ENCODE measurements at places on chromosomes 5 and 9.

GRCh38 chr5:73267766-73268435 lies 94.9 kb downstream of the TMEM174 start:
- no peak overlapping the region for H3K27ac ChIP-seq
- H3K27me3 ChIP-seq = no peaks in the 10 kb centered on the region
- H3K4me3 ChIP-seq = no peak overlapping the region
- H3K36me3 ChIP-seq = no peaks in the 10 kb centered on the region
- H3K4me1 ChIP-seq = no peaks in the 10 kb centered on the region

DNA sequence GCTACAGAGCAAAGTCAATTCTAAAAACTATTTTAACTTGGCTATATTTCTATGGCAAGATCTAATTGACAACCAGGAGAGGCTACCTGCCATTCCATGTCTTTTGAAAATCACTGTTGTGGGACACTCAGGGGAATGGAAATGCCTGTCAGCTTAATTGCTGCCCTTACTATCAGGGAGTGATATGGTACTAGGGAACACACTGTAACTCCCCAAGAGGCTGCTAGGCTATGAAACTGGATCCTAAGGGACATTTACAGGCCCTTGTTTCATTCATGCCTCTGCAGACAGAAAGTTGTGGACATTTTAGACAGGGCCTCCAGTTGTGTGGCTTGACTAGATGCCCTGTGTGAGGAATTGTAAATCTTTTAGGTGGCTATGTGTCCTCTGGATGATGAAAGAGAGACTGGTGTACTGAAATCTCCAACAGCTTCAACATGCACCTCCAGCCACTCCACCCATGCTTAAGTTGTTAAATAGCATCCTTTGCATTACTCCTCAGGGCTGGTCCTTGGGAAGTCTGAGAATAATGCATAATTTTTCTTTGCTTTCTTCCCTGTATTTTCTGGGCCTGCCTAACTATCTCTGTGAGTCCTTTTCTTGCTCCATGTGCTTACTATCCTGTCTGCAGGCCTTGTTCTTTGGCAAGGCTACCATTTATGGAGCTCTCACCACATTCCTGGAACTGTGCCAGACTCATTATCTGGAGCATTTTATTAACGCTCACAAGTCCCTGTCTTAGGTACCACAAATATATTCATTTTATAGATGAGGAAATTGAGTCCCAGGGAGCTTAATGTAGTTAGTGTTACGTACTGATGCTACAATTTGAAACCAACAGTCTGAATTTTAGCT lies 3.2 kb downstream of the MROH2B start:
- H3K4me1 ChIP-seq = no peaks in the 10 kb centered on the region
- H3K27ac ChIP-seq = no peak overlapping the region
- H3K36me3 ChIP-seq = no peaks in the 10 kb centered on the region
- peak; percentile 11 for DNase-seq

GRCh38 chr5:73120222-73121118 lies at the start of gene TMEM171:
Gene TMEM171 (plus strand): TSS chr5:73120575. CDS start chr5:73123374, 2,799 bp downstream.
- H3K27ac ChIP-seq = peak within 1 kb of the TSS; percentile 83
- peaks cover 20% of the 10 kb centered on the region for H3K4me1 ChIP-seq
- H3K4me3 ChIP-seq = peak within 1 kb of the TSS; percentile 57
- peaks cover 11% of the 10 kb centered on the region for H3K27me3 ChIP-seq

- H3K27me3 ChIP-seq = no peaks in the 10 kb centered on the region
- H3K4me1 ChIP-seq = no peaks in the 10 kb centered on the region
These were observed 710.5 kb upstream of the CDH9 start for GRCh38 chr5:27748847-27749246.

- no peak overlapping the region for H3K4me3 ChIP-seq
- no peaks in the 10 kb centered on the region for H3K27me3 ChIP-seq
- no peak for DNase-seq
- no peaks in the 10 kb centered on the region for H3K4me1 ChIP-seq
- H3K27ac ChIP-seq = no peak overlapping the region
These were observed 158.7 kb downstream of the IRX2 start for GRCh38 chr5:2592766-2593165.

DNA sequence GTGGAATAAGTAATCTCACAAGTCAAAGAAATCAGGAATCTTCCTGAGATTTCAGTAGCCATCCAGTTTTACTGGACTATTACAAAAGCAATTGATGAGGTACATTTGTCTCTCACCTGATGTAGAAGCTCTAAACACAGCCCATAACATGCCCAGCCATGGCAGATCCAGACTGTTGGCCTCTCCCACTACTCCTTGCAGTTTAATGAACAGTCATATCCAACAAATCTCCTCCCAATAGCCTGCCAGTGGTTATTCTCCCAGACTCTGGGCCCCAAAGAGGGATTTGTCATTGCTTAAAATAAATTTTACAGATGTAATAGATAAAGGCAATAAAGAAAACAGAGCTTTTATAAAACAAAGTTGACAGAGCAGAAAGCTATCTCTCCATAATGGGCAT lies 80.8 kb downstream of the ZNF608 start:
- no peak overlapping the region for H3K27ac ChIP-seq
- H3K27me3 ChIP-seq = no peaks in the 10 kb centered on the region

GRCh38 chr5:96942078-96942477 lies 6.2 kb downstream of the LNPEP start:
- H3K36me3 ChIP-seq = no peaks in the 10 kb centered on the region
- H3K4me3 ChIP-seq = no peak overlapping the region
- no peak for DNase-seq
- H3K4me1 ChIP-seq = peaks cover 52% of the 10 kb centered on the region

GRCh38 chr5:124735169-124735858 lies 11.1 kb downstream of the ZNF608 start:
- DNase-seq = peak; percentile 79
- peak overlapping the region; percentile 40 for H3K4me3 ChIP-seq
- H3K27ac ChIP-seq = peak overlapping the region; percentile 72
- H3K4me1 ChIP-seq = peaks cover 97% of the 10 kb centered on the region

GRCh38 chr5:159906943-159907342 lies 9.3 kb upstream of the ADRA1B start:
- no peaks in the 10 kb centered on the region for H3K27me3 ChIP-seq
- DNase-seq = no peak
- H3K4me3 ChIP-seq = no peak overlapping the region
- H3K36me3 ChIP-seq = no peaks in the 10 kb centered on the region
- H3K4me1 ChIP-seq = peaks cover 4% of the 10 kb centered on the region

DNA sequence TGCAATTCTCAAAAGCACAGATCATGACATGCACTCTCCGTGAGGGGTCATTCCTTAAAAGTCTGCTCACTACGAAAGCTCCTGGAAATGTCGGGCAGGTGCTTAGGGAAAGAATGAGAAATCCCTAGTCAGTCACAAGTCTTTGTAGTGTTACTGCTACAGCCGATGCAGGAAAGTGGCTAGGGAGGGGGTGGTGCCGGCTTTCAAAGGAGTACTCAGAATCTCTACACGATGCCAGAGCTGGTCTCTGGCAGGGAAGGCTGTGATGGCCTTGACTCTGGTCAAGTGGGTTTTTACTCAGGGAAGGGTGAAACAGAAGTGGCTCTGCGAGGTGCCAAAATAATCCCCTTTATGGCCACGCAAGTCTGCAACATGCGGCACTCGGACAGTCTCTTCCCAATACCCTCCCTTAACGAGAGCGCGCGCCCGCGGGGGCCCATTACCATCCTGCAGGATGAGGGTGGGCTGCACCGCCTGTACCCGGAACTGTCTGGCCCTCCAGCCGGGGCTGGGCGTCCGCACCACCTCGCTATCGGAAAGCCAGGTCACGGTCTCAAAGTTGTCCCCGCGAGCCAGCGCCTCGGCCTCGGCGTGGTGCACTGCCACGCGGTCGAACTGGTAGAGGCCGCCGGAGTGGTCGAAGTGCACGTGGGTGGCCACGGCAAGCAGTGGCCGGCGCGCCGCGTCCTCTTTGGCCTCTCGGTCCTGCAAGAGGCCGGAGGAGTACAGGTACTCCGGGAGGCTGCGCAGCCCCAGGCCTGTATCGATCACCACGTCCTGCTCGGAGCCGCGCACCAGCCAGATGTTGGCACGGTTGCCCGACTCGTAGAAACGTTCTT lies 956 bp downstream of the MBLAC2 start:
- peak overlapping the region; percentile 79 for H3K27ac ChIP-seq
- peaks cover 44% of the 10 kb centered on the region for H3K4me1 ChIP-seq
- H3K4me3 ChIP-seq = peak overlapping the region; percentile 92
- no peaks in the 10 kb centered on the region for H3K27me3 ChIP-seq
- H3K36me3 ChIP-seq = no peaks in the 10 kb centered on the region

DNA sequence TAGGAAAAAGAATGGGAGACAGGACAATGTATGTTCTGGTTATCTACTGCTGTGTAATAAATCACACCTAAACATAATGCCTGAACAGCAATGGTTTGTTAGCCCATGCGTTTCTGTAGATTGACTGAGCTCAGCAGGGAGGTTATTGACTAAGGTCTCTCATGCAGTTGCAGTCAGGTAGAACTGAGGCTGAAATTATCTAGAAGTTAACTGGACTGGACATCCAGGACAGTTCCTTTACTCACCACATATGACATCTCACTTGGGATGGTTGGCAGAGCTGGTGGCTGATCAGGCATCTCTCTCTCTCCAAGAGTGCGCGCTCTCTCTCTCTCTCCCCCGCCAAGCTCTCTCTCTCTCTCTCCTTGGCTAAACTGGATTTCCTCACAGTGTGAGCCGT lies 8.9 kb upstream of the FOXB2 start:
- no peak overlapping the region for H3K27ac ChIP-seq
- H3K4me1 ChIP-seq = peaks cover 30% of the 10 kb centered on the region
- DNase-seq = no peak
- H3K4me3 ChIP-seq = no peak overlapping the region
- H3K27me3 ChIP-seq = peaks cover 89% of the 10 kb centered on the region

DNA sequence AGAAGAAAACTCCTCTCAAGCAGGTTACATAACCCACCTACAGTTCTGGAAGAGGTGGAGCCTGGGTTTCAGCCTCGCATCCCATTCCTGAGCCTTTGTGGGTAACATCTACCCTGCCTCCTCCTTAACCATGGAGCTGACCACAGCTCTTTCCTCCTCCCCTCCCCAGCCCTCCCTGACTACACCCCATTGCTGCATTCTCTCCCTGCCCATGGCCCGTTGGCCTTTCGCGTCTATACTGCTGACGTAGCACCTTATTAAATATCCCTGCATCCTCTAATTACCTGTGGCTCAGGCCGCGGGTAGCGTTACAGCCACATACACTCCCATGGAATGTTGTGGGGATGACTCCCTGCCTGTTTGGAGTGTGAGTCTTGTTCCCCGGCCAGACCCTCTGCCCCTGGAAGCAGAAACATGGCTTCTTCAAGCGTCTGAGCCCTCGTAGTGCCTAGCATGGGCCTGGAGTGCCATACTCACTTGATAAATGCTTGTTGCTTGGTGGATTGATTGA lies 72.8 kb downstream of the WWC1 start:
- H3K27ac ChIP-seq = peak overlapping the region; percentile 2
- no peaks in the 10 kb centered on the region for H3K27me3 ChIP-seq
- H3K4me1 ChIP-seq = peaks cover 19% of the 10 kb centered on the region
- no peak overlapping the region for H3K4me3 ChIP-seq
- no peak for DNase-seq
- H3K36me3 ChIP-seq = no peaks in the 10 kb centered on the region

- H3K36me3 ChIP-seq = no peaks in the 10 kb centered on the region
- H3K27me3 ChIP-seq = no peaks in the 10 kb centered on the region
- no peak overlapping the region for H3K4me3 ChIP-seq
- peak; percentile 39 for DNase-seq
These were observed 7.6 kb upstream of the ALDH1A1 start for GRCh38 chr9:72960446-72960845.

GRCh38 chr9:37425298-37425752 lies 2.8 kb downstream of the GRHPR start:
- peaks cover 48% of the 10 kb centered on the region for H3K36me3 ChIP-seq
- peak overlapping the region; percentile 81 for H3K4me3 ChIP-seq
- peak overlapping the region; percentile 46 for H3K27ac ChIP-seq
- DNase-seq = no peak
- H3K27me3 ChIP-seq = no peaks in the 10 kb centered on the region

DNA sequence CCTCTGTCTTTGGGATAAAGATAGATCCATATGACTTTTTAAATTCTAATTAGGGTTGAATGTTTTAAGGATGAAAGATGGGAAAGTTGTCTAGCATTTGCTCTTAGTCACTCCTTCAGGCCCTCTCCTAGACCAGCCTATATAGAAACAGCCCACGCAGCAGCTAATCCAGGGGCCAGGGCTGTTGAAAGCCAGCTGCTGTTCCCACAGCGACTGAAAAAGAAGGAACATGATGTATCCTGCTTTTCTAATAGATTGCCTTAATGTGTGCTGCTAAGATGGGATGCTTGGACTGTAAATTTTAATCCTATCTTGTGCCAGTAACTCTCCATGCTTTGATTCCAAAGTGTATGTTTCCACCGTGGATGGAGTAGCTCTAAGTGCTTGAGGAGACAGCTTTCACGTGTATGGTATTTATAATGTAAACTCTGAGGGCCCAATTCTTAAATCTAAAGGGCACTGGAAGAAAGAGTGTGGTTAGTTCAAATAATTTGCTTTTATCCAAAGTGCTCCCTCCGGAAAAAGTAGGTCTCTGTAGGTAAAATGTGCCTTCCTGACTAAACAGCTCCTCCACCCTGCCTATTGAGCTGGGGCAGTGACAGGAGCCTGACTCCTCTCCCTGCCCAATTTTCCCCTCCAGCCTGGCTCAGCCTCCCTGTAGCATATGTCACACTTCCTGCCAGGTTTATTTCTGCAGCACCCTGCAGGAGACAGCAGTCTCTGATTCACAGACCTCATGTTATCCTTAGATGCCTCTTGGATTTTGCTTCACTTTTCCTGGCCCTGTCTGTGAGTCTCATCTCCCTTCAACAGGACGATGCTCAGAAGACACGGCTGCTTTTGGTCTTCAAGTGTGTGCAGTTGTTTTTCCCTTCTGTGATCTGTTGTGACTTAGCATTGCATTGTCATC lies 33.2 kb downstream of the SLC36A1 start:
- no peak overlapping the region for H3K27ac ChIP-seq
- DNase-seq = peak; percentile 54
- H3K27me3 ChIP-seq = no peaks in the 10 kb centered on the region

- no peaks in the 10 kb centered on the region for H3K4me1 ChIP-seq
- no peaks in the 10 kb centered on the region for H3K27me3 ChIP-seq
- no peaks in the 10 kb centered on the region for H3K36me3 ChIP-seq
- no peak overlapping the region for H3K27ac ChIP-seq
- no peak for DNase-seq
These were observed 158.0 kb downstream of the ENC1 start for GRCh38 chr5:74482523-74482922.

- H3K4me3 ChIP-seq = no peak overlapping the region
- no peak overlapping the region for H3K27ac ChIP-seq
- H3K36me3 ChIP-seq = peaks cover 61% of the 10 kb centered on the region
- no peaks in the 10 kb centered on the region for H3K27me3 ChIP-seq
- no peak for DNase-seq
These were observed 6.1 kb upstream of the FGF18 start for GRCh38 chr5:171413153-171413910.

- peak overlapping the region; percentile 15 for H3K27ac ChIP-seq
- no peaks in the 10 kb centered on the region for H3K27me3 ChIP-seq
- H3K4me1 ChIP-seq = no peaks in the 10 kb centered on the region
- no peak overlapping the region for H3K4me3 ChIP-seq
- H3K36me3 ChIP-seq = no peaks in the 10 kb centered on the region
- no peak for DNase-seq
These were observed 84.8 kb downstream of the MVB12B start for GRCh38 chr9:126411225-126411947.

- H3K4me1 ChIP-seq = no peaks in the 10 kb centered on the region
- no peak overlapping the region for H3K4me3 ChIP-seq
- H3K27ac ChIP-seq = no peak overlapping the region
- no peaks in the 10 kb centered on the region for H3K27me3 ChIP-seq
- no peaks in the 10 kb centered on the region for H3K36me3 ChIP-seq
These were observed 1259.0 kb upstream of the NUDT12 start for GRCh38 chr5:104821606-104822005.

- no peaks in the 10 kb centered on the region for H3K36me3 ChIP-seq
- H3K4me3 ChIP-seq = no peak overlapping the region
- peaks cover 6% of the 10 kb centered on the region for H3K4me1 ChIP-seq
- no peak overlapping the region for H3K27ac ChIP-seq
These were observed 6.2 kb upstream of the CKS2 start for GRCh38 chr9:89304834-89305188.

Data from stomach (tissue), 19 donors.